Cardiac muscle cell (in vitro differentiated cells and primary cell): ENCODE measurements at places on chromosomes 6 and 20. TPM values are rescaled to one million over a fixed set of nuclear protein-coding genes. Genes with fewer than 3 reads are reported as not detected.

DNA sequence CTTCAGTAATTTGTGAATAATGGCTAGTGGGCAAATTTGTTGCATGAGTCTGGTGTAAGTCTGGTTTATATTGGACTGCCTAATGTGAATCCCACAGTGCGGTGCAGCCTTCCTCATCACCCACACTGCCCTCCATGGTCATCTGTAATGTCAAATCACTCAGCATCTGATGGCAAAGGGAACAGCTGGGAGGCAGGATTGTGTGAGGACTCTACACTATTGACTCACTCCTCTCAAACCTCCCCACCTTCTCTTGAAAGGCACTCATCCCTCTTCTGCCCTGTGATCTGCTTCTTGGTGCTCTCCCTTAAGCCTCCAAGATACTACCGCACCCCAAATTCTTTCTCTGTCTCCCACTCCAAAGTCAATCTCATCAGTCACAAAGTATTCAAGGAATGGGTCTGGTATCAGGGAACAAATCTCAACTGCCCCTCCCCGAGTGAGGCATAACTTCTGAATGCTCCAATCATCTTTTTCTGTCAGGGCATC, 146.0 kb upstream of the BEND6 start:
- H3K36me3 ChIP-seq, result no peaks in the 10 kb centered on the region
- H3K4me1 ChIP-seq, result peaks cover 15% of the 10 kb centered on the region
- peak overlapping the region; percentile 47 for H3K27ac ChIP-seq
- H3K27me3 ChIP-seq, result no peaks in the 10 kb centered on the region

DNA sequence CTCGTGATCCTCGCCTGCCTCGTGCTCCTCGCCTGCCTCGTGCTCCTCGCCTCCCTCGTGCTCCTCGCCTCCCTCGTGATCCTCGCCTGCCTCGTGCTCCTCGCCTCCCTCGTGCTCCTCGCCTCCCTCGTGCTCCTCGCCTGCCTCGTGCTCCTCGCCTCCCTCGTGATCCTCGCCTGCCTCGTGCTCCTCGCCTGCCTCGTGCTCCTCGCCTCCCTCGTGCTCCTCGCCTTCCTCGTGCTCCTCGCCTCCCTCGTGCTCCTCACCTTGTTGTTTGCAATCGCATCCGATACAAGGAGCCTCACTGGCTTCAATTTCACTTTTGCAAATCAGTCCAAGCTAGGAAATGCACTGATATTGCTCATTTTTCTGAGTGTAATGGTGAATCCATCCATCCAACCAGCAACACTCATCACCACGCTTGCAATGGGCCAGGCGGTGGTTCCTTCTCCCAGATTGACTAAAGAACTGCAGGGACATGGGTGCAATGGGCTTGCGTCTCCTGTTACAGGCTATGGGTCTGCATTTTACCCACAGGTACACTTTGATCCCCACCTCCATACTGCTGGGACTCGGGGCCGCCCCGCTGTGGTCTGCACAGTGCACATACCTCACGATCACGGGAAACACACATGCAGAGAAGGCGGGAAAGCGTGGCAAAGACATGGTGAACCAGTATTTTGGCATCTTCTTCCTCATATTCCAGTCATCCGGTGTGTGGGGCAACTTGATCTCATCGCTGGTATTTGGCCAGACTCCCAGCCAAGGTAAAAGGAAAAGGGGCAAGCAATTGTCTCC, 4.6 kb downstream of the UNC93A start:
- DNase-seq, result no peak
- no peaks in the 10 kb centered on the region for H3K27me3 ChIP-seq
- H3K4me3 ChIP-seq, result no peak overlapping the region
- H3K4me1 ChIP-seq, result no peaks in the 10 kb centered on the region
- no peaks in the 10 kb centered on the region for H3K36me3 ChIP-seq
- H3K27ac ChIP-seq, result no peak overlapping the region

DNA sequence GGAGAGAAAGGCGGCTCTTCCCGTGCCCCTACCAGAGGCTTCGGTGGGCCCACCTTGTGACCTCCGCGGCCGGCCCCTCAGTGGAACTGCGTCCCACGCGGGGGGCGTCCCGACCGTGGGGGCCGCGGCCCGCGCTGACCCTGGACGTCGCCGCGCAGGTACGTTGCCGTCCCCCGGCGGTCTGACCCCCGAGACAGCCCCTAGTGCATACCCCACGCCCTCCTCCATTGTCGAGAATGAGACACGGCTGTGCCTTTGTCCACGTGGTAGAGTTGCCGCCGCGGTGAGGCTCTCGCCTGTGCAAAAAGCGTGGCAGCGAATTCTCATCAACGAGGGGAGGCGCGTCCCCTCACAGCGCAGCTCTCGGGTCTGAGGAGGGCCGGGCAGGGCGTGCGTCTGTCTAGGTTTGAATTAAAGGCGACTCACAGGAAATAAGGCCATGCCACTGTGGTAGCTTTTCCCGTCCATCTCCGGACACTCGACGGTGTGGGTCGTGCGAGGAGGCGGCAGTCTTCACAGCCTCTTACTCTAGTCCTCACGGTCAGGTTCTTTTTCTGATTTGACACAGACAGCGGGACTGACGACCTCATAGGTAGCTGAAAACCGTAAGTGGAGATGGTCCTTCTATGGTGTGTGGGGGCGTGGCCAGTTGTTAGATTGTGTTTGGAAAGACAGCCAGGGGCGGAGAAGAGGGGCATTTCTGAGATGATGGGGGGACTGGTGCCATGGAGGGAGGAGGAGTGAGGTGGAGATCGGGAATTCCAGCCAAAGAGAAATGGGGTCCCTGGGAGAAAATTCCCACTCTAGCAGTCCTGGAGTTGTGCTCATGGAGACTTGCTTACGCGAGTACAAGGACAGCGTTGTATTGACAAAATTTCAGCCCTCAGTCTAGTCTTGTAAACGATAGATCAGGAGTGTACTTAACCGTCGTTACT, 580 bp downstream of the NXT1 start:
- peak overlapping the region; percentile 69 for H3K4me3 ChIP-seq
- DNase-seq, result peak; percentile 38
- peaks cover 8% of the 10 kb centered on the region for H3K4me1 ChIP-seq
- no peaks in the 10 kb centered on the region for H3K27me3 ChIP-seq
- no peaks in the 10 kb centered on the region for H3K36me3 ChIP-seq

- no peak overlapping the region for H3K4me3 ChIP-seq
- no peaks in the 10 kb centered on the region for H3K36me3 ChIP-seq
- H3K4me1 ChIP-seq, result peaks cover 3% of the 10 kb centered on the region
- H3K27me3 ChIP-seq, result no peaks in the 10 kb centered on the region
- DNase-seq, result no peak
These were observed 42.1 kb downstream of the ANKRD6 start for GRCh38 chr6:89475101-89475500.

DNA sequence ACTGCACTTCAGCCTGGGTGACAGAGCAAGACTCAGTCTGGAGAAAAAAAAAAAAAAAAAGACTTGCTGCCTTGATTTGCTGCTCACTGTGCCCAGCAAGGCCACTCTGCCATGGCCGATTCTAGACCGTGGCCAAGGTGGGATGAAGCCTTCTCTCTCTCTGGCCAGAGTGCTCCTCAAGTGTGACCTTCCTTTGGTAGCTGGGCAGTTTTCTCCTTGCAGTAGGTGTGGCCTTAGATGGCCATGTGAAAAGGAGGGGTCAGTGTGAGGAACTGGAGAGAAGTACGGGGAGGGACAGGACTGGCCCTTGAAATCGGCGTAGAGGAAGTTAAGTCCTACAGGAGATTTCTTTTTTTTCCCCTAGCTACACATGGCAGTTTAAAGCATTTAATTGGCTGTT, 272.0 kb downstream of the ARID1B start:
- no peak overlapping the region for H3K27ac ChIP-seq
- H3K4me1 ChIP-seq, result peaks cover 16% of the 10 kb centered on the region
- DNase-seq, result no peak
- H3K4me3 ChIP-seq, result no peak overlapping the region
- H3K36me3 ChIP-seq, result no peaks in the 10 kb centered on the region
- no peaks in the 10 kb centered on the region for H3K27me3 ChIP-seq

GRCh38 chr6:118546164-118546879, 1.8 kb upstream of the PLN start:
- no peaks in the 10 kb centered on the region for H3K36me3 ChIP-seq
- DNase-seq, result no peak

GRCh38 chr6:102742028-102742427, 1348.5 kb downstream of the GRIK2 start:
- no peak overlapping the region for H3K27ac ChIP-seq
- no peak overlapping the region for H3K4me3 ChIP-seq
- H3K36me3 ChIP-seq, result no peaks in the 10 kb centered on the region
- H3K4me1 ChIP-seq, result no peaks in the 10 kb centered on the region
- DNase-seq, result no peak

The VGLL2 gene
- total RNA-seq, result not detected in 2 replicates

The PRRT1 gene
- 0.78 and 4.4 TPM in 2 replicates for total RNA-seq

The IL17A gene
- total RNA-seq, result not detected in 2 replicates

The GLP1R gene
- 0.11 and 0.12 TPM in 2 replicates for total RNA-seq
